Peyer's patch (tissue), 4 donors: ENCODE measurements at places on chromosomes 1 and 21.
A peak's percentile ranks its signal among the peaks of the same experiment; 100 is the strongest.

DNA sequence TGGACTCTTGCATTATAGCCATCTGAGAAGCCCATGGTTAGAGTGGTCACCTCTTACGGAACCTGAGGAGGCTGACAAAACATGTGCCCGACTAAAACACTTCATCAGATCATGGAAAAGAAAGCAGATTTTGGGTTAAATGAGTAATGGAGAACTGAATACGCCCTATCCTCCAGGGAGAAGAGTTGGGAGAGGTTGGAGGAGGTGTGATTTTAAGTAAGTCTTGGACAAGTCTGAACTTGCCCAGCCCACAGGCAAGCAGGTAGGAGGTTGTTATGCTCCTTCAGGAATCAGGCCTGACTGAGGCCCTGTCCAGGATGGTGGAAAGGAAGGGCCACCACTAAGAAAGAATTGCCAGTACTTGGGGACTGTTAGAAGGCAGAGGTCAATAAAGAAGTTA, 255.8 kb downstream of the TGFB2 start:
- DNase-seq = no peak

- DNase-seq = no peak
Measured at GRCh38 chr1:229717786-229718576, 91.9 kb downstream of the URB2 start.

GRCh38 chr1:36645867-36646266, 163.2 kb upstream of the CSF3R start:
- DNase-seq = no peak

DNA sequence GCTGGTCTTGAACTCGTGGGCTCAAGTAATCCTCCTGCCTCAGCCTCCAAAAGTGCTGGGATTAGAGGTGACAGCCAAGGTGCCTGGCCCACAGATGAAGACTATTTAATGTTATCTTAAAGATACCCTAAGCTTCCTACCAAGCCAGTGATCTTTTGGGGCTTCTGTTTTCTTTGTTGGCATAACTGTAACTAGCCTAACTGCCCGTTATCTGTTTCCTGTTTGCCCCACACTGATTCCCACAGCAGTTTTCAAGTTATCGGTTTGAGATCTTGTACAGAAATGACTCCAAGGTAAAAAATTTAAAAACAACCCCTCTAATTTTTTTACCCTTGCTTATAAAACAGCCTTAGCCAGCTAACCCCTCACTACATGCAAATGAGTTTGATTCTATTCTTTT, 12.4 kb downstream of the SELL start:
- no peak for DNase-seq

DNA sequence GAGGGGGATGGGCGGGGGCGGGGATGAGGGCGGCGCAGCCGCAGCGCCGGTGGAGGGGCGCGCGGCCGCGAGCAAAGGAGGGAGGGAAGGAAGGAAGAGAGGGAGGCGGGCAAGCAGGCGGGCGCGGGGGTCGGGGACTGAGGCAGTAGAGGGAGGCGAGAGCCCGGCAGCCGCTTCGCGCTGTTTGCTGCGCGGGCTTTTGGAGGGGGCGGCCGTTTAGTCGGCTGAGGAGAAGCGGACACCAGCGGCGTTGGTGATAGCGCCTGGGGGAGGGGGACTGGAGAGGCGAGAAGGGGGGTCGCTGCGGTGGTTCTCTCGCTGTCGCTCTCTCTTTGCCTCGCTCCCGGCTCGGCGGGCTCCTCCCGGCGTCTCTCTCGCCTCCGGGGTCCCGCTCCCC, at the start of gene HS2ST1:
TSS of gene HS2ST1 (plus strand) at position 35 of the 397 bp plus-strand sequence.
- DNase-seq = no peak

DNA sequence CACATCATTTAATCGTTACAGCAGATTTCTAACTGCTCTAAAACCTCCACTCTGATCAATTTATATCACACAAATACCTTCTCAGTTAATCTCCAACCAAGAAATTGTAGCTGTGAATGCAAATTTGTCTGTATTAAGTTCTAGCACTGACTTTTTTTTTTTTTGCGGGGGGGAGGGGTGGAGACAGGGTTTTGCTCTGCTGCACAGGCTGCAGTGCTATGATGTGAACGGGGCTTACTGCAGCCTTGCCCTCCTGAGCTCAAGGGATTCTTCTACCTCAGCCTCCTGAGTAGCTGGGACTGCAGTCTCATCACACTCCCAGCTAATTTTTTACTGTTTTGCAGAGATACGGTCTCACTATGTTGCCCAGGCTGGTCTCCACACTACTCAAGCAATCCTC, 163.6 kb downstream of the RERE start:
- no peak for DNase-seq

DNA sequence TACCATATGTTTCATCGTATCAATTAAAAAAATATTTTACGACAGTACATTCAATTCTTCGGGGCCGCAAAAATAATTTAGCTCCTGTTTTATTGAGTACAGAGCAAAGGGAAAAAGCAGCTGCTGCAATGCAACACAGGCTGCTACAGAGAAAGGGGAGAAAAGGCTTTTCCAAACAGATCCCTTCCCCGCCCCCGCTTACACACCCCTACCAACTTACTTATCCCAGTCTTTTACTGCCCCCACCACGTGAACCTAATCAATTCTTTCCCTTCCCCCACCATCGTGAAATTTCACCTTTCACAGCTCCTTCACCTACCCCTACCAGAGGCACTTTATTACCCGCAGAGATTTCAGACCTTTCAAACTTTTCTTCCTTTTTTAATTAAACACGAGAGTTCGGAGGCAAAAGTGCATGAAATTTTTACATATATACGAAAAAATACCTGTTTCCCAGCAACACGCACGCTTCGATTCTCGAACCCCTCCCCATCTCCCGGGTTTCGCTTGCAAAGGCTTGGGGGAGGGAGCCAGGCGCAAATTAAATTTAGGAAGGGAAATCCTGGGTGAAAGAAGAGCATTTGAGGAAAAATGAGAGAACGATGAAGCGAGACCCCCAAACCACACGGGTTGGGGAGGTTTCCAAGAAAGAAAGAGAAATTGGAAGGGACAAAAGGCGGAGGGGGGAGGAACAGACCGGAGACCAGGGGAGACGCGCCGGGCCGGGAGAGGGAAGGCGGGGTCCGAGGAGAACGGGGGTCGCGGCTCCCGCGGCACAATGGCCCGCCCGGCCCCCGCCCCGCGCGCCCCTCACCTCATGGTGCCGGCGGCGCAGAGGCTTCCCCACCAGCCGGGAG, 823 bp downstream of the ENAH start:
- DNase-seq = no peak

DNA sequence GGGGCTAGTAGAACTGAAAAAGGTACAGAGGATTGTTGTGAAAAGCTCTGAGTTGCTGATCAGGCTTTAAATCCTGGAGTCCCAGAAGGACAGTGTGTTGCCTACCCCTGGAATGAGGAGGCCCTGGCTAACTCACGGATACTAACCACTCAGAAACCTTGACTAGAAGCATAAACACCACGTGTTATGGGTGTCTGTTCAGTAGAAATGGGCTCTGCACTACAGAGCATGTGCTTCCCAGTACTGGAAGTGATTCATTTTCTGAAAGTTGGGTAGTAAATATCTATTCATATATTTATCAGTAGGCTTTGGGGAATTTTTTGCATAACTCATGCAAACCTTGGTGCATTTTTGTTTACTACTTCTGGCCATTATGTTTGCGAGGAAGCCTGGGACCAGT, 15.1 kb upstream of the CLCA1 start:
- no peak for DNase-seq

DNA sequence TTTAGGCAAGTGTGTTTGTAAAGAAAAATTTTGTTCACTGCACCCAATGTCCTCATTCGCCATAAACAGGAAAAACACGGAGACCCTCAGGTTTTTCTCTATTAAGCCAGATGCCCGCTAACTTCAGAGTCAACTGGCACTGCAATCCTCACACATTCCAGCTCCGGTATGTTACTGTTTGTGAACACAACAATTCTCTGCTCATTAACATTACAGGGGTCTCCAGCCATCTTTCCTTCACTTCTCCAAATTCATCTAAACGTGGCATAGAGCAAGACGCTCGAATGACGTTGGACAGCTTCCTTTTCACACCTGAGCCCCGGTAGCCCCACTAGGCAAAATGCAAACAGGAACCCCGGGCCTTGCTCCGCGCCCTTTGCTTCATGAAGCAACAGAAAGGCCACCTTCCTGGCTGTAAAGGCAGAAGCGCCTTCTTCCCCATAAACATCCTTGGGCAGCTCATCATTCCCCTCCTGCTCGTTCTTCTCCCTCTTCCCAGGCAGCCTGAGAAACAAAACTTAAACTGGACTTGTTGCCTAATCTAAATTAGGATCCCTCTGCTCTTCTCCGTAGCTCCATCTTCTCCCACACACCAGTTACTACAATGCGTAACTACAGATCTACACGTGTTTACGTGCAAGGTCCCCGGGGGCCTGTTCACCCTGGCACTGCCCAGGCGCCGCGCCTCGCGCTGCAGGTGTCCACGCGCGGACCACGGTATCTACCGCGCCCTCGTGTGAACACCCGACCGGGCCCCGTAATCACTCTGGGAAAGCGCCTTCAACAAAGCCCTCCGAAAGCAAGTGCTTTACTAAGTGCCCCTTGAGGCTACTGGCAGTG, 1.2 kb downstream of the LBR start:
- peak; percentile 78 for DNase-seq
